AG04449 (cell line): ENCODE measurements at places on chromosomes 13 and 19.

- DNase-seq = no peak
Measured at GRCh38 chr13:73851104-73851503, 283.1 kb downstream of the KLF12 start.

DNA sequence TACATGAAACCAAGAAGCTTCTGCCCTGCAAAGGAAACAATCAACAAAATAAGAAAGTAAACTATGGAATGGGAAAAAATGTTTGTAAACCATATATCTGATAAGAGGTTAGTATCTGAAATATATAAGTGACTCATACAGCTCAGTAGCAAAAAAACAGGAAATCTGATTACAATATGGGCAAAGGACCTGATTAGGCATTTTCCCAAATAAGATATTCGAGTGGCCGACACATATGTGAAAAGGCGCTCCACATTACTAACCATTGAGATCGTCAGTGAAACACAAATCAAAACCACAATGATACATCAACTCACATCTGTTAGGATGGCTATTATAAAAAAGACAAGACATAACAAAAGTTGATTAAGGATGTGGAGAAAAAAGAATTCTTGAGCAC lies 2818.6 kb upstream of the PCDH20 start:
- DNase-seq = no peak

DNA sequence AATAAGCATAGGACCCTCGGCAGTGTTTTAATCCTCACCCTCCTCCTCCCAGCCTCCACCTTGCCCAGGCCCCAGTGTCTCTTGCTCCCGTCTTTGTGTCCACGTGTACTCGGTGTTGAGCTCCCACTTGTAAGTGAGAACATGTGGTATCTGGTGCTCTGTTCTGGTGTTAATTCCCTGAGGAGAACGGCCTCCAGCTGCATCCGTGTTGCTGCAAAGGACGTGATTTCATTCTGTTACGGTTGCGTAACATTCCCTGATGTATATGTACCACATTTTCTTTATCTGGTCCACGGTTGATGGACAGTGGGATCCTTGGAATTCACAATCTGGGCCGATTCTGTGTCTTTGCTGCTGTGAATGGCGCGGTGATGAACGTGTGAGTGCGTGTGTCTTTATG lies 44.7 kb upstream of the TFDP1 start:
- DNase-seq = no peak

DNA sequence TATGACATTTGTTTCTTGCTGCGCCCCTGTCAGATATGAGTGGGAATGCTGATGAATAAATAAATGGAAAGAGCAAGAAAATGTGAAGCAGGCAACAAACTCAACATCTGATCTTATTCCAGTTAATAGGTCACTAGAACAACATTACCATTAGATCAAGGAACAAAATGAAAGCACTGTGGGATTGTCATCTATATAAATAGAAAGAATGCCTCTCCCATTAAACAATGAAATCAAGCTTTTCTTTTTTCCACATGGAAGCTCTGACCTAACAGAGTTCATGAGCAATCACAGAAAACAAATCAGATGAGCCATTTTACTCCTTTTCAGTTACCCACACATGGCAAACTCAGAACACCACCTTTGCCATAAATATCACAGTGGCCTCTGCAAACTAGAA lies 354.8 kb downstream of the SUCLA2 start:
- no peak for DNase-seq

- DNase-seq = no peak
Measured at GRCh38 chr19:4298810-4299550, 3.2 kb downstream of the TMIGD2 start.

DNA sequence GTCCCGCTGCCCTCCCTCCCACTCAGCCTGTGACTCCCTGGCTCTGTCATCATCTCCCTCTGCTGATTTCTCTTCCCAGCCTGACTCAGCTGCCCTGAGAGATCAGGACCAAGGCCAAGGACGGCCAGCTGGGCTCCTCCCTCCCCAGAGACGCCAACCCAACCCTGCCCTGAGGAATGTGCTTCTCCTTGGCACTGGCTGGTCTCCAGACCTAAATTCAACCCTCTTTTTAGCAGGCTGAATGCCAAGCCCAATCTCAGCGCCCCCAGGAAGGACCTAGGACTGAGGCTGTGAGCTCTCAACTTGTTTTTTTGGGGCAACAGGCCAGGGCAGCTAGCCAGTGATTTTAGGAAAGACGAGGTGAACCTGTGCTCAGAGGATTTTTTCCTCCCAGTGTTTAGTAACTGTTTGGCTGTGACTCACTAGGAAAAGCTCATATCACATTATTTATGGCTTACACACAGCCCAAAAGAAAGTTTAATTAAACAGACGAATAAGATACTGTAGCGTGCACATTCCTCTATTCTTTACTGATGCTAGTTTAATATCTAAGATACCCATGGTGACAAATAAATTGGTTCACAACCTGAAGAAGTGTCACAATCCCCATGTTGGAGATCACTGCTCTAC lies 7.4 kb upstream of the IGFL1 start:
- DNase-seq = no peak

DNA sequence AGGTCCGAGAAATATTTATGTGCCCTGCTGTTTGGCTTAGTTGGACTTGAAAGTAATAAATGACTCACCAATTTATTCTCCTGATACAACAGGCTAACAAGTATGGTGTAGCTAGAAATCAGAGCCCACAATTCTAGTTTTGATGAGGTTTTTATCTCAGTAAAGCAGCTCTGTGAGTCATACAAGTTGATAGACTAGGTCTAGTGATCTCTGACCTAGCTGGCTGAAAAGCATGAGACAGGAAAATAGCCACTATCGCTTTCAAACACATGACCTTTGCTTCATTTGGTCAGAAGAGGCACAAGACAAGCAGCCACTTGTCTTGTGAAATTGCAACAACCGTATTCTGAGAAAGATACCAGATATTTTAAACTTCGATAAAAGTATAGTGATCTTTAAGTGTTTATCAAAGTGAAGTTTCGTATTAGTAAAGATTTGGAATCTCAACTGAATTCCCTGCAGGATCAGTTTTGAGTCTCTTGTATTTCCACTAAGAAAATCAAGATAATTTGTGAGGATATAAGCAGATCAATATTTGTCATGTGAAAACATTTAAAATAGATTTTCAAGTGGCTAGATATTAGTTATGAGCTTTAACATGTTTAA lies 126.7 kb downstream of the MAB21L1 start:
- DNase-seq = no peak

DNA sequence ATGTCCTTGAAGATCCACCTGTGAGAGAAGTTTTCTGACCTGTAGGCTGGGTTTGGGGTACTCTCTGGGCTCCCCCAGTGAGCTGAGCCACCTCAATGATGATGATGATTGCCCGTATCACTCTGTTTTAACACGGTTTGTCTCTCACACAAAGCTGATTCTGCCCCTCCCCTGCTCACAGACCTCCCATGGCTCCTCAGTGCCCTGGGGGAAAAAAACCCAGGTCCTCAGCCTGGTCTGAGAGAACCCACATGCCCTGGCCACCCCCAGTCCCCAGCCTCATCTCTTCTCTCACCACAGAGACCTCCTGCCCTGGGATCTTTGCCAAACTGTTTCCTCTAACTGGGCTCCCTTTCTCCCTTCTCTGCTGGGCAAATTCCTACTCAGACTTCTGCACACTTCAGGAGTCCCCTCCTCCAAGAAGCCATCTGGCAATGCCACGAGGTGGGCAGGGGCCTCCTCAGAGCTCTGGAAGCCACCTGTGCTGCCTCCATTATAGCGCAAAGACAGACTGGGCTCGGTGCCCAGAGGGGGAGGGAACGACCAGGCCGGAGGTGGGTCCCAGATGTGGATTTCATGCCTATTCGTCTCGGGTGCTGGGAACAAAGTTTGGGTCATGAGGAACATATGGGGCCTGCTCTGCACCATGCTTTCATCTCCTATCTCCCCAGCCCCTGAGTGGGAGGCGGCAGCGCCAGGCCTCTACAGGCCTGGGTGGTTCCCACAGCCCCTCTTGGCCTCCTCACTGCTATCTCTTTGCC lies 8.5 kb upstream of the CA11 start:
- DNase-seq = no peak

GRCh38 chr19:34409189-34410164 lies 5.3 kb downstream of the PDCD2L start:
- DNase-seq = no peak

- peak; percentile 58 for DNase-seq
Measured at GRCh38 chr13:30577401-30577852, 40.3 kb upstream of the USPL1 start.

DNA sequence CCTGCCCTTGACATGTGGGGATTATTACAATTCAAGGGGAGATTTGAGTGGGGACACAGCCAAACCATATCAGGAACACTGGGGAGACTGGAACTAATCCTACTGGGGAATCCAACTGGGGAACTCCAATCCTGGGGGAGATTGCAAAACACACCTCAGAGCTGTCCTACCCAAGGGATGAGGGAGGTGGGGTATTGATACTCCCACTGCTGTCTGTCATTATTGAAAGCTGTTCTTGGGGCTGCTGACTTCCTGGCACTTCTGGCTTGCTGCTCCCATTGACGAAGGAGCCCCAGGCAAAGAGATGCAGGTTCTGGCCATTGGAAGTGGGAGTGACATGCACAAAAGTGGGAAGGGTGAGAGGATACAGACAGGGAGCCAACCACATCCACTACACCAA lies 24.7 kb upstream of the POP4 start:
- DNase-seq = no peak

DNA sequence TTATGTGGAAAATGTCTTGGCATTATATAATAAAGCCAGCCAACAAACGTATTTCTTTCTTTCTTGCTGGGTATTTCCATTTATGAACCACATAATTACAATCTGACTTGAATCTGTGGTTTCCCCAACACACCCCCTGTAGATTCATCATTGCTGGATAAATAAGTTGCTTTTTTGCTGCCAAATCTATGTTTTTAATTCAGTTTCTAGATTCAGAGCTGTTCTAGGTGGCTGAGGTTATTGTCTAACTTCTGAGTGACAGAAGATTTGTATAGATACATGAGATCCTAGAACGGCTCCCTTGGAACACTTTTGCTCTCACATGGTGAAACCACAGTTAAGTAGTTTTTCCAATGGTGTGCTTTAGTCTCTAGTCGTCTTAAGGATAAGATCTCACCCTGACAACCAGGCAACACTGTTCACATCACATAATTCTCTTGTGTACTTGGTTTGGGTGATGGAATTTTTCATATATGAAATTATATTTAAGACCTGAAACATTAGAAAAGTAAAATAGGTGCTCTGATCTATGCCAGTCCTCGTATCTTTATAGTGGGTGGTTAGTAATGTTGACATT lies 239.1 kb downstream of the KLF12 start:
- DNase-seq = no peak

- DNase-seq = no peak
Measured at GRCh38 chr13:78649997-78650716, 8.8 kb downstream of the OBI1 start.

DNA sequence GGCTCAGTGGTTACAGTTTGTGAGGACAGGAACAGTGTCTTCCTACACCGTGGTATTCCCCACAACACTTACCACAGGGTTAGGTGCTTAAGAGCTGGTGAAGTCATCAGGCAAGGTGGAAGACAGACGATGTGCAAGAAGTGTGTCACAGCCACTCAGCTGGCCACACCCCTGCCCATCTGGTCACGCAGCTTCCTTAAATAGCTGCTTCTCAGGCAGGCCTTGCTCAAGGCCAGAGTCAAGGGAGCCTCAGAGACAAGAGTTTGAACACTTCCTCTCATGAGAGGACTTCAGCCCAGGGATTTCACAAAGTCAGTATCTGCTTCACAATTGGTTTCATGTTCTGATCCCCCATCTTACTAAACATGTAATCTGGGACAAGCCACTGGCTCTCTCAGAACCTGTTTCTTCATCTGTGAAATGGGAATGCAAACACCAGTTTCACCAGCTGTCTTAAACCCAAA lies 80.3 kb upstream of the FRY start:
- DNase-seq = no peak

- DNase-seq = no peak
Measured at GRCh38 chr13:93774506-93774905, 547.9 kb downstream of the GPC6 start.

GRCh38 chr13:75422028-75422427 lies 59.9 kb downstream of the TBC1D4 start:
- no peak for DNase-seq

GRCh38 chr13:29379281-29379680 lies 216.2 kb downstream of the SLC7A1 start:
- DNase-seq = no peak

DNA sequence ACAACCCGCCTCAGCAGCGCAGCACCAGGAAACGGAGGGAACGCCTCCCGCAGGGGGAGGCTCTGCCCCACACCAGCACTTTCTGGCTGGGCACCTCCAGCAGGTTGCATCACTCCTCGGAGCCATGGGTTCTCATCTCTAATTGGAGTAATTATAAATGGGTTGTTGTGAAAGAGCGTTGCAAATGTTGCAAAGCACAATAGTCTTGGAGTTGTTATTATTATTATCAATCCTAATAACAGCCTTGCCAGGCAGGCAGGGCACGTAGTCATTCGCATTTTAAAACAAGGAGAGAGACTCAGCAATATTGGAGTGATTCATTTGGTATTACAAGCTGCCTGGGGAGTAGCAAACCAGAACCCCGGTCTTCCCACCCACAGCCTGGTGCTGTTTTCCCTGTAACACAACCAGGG lies 108.6 kb upstream of the GJB6 start:
- no peak for DNase-seq

- DNase-seq = no peak
Measured at GRCh38 chr19:2754659-2755447, 15.0 kb upstream of the SLC39A3 start.

DNA sequence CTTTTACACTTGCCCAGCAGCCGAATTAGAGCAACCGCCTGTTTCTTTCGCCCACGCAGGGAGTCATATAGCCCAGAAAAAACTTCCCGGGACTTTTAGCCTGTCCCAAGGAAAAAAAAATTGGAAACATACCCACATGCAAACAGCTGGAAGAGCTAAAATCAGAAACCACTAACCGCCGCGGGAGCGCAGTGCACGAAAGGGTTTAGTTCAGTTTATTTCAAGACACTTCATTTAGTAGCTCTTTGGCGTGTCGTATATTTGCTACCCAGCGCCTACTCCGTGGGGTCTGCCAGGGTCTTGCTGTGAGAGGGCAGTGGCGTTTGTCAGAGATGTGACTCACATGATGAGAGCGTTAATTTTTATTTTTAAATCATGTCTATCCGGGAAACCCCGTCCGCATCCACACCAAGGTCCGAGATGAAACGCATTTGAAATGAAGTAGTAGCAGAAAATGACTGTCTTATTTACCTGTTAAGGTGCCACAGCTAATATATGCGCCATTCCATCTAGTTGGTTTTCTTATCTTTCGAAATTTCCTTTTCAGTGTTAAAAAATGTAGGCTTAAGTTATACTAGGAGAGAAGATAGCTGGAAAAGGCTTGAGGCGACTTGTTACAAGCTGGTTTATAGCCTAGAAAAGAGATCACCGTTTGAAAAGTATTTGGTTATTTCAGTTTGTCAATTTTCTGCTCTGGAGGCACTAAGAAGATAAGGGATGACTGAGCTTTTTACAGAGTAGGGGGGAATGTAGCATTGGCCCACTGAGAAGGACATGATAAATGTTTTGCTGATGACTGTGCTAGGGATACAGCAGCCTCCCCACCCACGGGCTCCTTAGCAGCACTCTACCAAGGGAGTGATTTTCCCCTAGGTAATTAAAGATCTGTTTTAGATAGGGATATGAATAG lies 1.7 kb downstream of the KLF5 start:
- DNase-seq = peak; percentile 17

GRCh38 chr19:3801412-3802096 lies 15.4 kb upstream of the MATK start:
- no peak for DNase-seq
